ENCODE measurements at places on chromosomes 3 and 15. TPM values are rescaled to one million over a fixed set of nuclear protein-coding genes. Genes with fewer than 3 reads are reported as not detected.

DNA sequence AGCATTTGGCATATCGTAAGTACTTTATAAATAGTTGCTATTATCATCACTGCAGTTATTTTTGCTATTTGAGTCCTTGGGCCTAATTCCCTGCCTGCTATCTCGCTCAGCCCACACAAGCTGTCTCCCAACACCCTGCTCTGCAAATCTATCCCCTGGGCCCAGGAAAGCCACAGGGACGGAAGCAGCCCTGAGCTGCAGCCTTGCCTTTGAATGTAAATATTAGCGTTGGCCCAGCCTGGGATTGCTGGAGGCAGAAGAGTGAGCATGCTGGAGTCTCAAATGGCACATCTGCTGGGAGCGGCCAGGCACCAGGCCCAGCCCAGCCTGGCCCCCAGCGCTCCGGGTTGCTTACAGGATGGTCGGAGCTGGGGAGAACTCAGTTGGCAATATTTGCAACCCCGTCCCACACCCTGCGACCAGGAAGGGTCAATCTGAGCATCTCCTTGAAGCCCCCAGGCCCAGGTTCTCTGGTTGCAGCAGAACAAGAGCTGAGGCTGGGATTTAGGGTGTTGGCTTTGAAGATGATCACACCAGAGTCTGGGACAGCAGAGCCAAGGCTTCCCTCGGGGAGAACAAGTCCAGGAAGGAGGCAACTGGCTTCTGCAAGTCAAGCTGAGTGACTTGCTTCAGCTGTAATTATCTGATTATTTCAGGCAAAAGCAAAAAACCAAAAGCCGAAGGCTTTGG, 529.6 kb downstream of the SHQ1 start:
- no peaks in the 10 kb centered on the region for H3K27me3 ChIP-seq
- H3K4me1 ChIP-seq = no peaks in the 10 kb centered on the region
- H3K27ac ChIP-seq = no peak overlapping the region
- no peak overlapping the region for H3K4me3 ChIP-seq
- DNase-seq = no peak
- no peaks in the 10 kb centered on the region for H3K36me3 ChIP-seq

The A4GNT gene
- total RNA-seq = not detected

The COL6A5 gene
- not detected for total RNA-seq

The GABRR3 gene
- total RNA-seq = not detected

The GALNT15 gene
- total RNA-seq = not detected

The ATP13A5 gene
- not detected for total RNA-seq

GRCh38 chr15:84750583-84751092, 2.2 kb downstream of the ZNF592 start:
- H3K27ac ChIP-seq = peak overlapping the region; percentile 64
- H3K36me3 ChIP-seq = peaks cover 49% of the 10 kb centered on the region
- H3K27me3 ChIP-seq = no peaks in the 10 kb centered on the region
- DNase-seq = no peak

DNA sequence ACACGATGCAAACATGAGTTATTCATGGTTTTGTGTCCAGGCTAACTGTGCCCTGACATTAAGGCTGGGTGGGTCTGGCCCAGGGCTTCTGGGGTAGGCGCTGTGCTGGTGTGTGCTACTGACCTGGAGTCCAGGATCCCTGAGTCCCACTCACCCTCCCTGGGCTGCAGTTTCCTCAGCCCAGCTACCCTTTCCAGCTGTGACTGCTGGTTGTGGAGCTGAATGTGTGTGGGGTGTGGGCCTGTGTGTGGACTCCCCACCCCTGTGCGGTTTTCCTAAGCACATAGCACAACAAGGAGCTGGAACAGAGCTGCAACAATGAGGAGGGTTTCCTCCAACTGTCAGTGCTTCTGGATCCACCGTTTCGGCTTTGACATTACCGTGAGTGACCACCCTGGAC, 38.0 kb downstream of the SMAD3 start:
- peak overlapping the region; percentile 30 for H3K4me3 ChIP-seq
- peaks cover 22% of the 10 kb centered on the region for H3K4me1 ChIP-seq
- no peaks in the 10 kb centered on the region for H3K27me3 ChIP-seq
- H3K27ac ChIP-seq = no peak overlapping the region
